Stimulated activated CD4-positive, alpha-beta T cell treated with anti-CD3 and anti-CD28 coated beads, Interleukin-12 subunit alpha, Interleukin-12 subunit beta, amount 100 ng/mL, for 24 hours (primary cell): ENCODE measurements at places on chromosomes 3 and 15.

GRCh38 chr3:64508140-64508539 is 179.7 kb downstream of the ADAMTS9 start:
- no peak for DNase-seq

DNA sequence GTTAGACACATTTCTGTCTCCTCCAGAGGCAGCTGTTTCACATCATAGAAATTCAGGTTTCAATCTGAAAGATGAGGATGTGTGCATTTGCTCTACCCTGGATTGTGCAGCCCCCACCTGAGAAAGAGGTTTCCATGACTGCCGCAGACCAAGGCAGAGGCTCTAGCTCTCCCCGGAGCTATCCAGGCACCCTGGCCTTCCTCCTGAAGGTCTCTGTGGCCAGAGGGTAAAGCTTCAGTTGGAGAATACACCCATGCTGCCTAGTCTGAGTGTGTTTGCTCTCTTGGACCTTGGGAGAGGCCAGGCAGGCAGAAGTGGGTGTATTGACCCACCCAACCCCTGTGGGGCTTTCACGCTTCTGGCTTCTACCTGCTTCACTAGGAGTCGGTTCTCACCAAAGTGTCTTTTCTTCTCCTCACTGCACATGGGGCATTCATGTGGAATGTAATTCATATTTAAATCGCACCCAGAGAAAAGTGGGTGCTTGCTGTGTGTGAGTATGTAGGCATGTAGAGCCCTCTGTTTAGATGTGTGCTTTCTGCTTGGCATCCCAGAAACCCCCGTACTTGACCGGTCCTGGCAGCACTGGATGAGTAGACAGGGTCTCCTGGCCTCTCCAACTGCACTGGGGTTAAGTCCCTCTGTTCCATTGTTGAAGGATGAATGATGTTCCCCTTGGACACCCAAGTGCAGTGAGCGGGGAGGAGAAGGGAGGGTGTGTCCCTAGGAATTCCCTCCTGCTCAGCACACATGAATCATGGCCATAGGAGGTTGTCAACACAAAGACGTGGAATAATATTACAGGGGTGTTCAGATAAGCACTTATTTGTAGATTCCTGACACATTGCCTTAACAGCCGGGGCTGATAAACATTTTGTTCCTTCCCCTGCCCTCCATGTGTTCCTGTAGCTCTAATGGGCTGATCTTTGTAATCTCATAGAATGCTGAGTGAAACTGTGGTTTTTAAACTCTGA is 20.3 kb upstream of the RAB6B start:
- no peak for DNase-seq

DNA sequence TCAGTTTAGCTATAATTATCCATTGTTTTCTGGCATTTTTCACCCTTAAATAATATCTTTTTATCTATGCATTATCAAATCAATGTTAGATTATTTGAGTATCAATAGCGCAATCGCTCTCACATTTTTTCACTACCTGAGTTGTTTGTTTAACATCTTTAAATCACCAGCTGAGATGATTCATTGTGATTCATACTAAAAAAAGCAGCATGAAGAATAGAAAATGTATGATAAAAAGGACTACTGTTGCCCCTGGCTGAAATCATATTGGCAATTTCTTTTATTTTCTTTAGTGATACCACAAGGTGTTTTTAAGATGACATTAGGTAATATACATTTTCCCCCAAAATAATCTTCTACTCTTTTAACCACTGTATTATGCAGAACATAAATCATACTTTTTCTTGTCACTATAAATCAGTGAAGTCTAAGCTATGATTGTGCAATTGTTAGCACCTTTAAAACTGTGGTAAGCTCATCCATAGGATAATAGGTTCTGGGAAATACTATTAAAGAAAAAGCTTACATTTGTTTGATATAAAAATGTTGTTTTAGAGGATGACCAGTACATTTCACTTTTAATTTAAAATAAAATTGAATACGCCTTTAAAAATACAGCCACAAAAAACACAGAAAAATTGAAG is 889.1 kb downstream of the NAALADL2 start:
- no peak for DNase-seq

GRCh38 chr15:87419344-87419743 is 837.2 kb downstream of the NTRK3 start:
- no peak for DNase-seq

- DNase-seq: no peak
These were observed 408.7 kb downstream of the SHQ1 start for GRCh38 chr3:72439321-72440183.

- no peak for DNase-seq
These were observed 80.6 kb upstream of the BHLHE40 start for GRCh38 chr3:4898454-4899313.

DNA sequence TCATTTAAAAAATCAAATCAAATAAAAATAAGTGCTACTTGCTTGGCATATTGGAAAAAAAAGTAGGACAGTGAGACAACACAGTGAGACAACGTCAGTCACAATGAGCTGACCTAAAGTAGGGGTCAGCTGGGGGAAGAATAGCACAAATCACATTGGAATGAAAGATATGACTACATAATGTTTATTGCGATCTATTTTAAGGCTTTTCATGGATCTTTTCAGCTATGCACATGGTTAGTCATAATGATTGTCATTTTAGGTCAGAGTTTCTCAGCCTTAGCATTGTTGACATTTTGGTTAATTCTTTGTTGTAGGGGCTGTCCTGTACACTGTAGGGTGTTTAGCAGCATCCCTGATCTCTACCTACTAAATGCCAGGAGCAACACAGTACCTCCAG is 44.5 kb downstream of the CMSS1 start:
- DNase-seq: no peak

- no peak for DNase-seq
These were observed 13.9 kb downstream of the ROBO2 start for GRCh38 chr3:77053795-77054194.

DNA sequence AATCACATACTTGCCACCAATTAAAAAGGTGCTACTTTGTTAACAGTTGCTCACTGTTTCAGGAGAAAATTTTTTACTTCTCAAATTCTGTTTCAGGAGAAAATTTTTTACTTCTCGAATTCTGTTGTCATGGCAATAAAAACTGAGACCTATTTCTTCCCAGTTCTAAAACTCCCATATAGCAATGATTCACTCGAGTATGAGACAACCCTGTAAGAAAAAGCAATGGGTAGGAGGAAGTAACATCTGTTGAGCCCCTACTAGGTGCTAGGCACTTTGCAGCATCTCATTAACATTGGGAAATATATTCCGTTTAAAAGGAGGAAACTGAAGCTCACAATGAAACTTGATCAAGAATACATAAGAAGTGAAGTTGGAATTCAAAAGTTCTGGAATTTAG is 35.1 kb upstream of the IGSF11 start:
- DNase-seq: no peak

DNA sequence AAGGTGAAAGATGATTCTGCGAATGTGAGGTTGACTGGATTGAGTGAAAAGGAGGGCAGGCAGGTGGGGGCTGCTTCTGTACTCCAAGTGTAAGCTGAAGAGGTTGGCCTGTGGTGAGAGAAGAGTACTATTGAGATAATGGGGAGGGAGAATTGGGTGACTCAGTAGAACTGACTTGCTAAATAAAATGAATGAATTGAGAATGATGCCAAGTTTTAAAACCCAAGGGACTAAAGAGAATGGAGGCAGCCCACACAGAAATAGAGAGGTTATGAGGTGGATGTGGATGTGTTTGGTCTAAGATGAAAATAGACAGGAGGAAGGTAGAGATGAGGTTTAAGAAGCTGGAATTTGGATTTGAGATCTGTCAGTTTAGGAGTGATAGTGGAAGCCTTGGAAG is 5.9 kb downstream of the MME start:
- DNase-seq: no peak

DNA sequence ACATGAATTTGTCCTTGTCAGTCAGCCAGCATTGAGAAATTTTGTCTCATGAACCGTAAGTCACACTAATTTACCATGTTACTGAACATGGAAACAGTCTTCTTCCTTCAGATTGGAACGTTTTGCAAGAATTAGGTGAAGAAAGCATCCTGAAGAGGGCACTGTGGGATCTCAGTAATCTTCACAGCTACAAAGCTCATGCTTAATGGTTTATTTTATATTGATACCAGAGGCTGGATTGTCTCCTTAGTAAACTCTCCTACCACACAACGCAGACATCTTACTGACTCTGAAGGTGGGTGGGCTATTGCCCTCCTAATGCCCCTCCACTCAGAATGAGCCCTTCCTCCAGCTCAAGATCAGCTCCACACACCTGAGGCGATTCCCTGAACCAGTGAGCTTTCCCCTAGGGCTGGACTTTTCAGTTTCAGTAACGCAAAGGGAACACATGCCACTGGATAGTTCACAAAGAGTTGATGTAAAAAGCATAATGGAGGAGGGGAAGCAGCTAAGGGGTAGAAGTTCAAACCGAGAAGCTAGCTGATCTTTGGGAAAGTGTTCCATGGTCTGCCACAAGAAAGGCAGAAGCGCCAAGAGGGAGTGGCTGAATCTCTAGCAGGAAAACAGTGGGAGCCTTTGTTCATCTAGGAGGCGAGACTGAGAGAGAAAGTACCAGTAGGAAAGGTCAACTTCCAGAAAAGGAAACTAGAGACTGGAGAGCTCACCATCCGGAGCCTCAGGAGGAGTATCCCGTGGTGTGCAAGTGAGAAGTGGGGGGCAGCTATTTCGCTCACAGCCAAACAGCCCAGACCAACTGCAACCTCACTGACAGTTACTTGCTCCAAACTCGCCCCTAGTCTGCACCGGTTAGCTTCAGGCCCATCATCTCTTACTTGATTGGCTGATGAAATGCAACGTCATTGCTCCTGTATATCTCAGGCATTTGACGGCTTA is at the start of gene SLC9C1:
SLC9C1 (minus strand) TSS at position 849 of the 954 bp plus-strand sequence. CDS start 7,425 bp downstream, outside the sequence.
- DNase-seq: no peak

DNA sequence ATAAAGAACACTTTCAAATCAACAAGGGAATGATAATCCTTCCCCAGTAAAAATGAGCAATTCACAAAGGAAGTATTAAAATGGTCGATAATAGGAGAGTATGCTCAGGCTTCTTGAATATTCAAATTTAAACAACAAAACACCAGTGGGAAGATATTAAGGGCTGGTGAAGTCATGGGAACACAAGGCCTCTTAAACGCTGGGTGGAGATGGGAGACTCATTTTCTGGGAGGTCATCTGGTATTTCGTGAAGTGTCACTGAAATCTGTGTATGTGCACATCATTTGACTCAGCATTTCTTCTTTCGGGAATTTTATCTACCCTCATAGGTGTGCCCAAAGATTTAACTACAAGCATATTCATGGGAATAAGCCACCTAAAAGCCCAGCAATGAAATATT is 40.1 kb upstream of the CTXND1 start:
- DNase-seq: no peak

GRCh38 chr15:68894208-68894607 is 36.1 kb upstream of the SPESP1 start:
- DNase-seq: no peak
